ENCODE measurements at places on chromosomes 12 and 14. TPM values are rescaled to one million over a fixed set of nuclear protein-coding genes. Genes with fewer than 3 reads are reported as not detected.

The GDF11 gene
- 0.99 TPM for polyA plus RNA-seq

GRCh38 chr12:85835426-85836196, 598 bp downstream of the RASSF9 start:
- DNase-seq = no peak

The WSCD2 gene
- not detected for polyA plus RNA-seq

The KCNH5 gene
- polyA plus RNA-seq = not detected

Measured in naive thymus-derived CD8-positive, alpha-beta T cell (primary cell).